ENCODE measurements at places on chromosomes 11 and 22.
A peak's percentile ranks its signal among the peaks of the same experiment; 100 is the strongest.

DNA sequence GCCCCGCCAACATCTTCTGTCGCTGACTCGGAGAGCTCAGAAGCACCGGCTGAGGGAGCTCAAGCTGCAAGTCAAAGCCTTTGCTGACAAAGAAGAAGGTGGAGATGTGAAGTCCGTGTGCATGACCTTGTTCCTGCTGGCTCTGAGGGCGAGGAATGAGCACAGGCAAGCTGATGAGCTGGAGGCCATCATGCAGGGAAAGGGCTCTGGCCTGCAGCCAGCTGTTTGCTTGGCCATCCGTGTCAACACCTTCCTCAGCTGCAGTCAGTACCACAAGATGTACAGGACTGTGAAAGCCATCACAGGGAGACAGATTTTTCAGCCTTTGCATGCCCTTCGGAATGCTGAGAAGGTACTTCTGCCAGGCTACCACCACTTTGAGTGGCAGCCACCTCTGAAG, 6.7 kb downstream of the RAG1 start:
- no peak for DNase-seq

DNA sequence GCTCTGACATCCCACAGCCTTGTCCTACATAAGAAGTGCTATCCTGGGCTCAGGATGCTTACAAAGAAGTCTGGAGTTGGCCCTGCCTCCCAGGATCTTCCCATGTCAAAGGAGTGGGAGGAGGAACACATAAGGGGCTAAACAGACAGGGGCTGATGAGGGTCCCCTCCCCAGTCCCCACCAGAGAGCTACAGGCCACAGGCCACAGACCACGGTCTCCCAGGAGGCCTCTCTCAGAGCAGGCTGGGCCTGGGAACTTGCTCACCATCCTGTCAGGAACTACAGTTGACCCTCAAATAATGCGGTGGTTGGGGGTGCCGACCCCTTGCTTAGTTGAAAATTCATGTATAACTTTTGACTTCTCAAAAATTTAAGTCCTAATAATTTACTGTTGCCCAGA, 315.5 kb downstream of the NTM start:
- no peak for DNase-seq

DNA sequence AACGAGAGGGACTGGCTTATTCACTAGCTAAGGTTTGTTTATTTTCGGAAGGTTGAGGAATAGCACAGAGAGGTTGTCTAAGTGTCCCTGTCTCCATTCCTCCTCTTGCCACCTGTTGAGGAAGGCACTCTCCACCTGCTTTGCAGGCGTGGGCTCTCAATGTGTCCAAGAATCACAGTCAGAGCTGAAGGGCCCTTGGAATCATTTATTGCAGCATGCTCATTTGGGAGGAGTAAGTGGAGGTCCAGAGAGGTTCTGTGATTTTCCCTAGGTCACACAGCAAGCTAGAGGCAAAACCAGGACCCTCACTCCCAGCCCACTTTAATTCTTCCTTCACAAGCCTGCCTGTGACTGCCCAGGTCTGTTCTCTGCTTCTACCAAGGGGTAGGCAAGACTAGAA, 21.3 kb downstream of the ZBTB16 start:
- DNase-seq, result no peak

- DNase-seq, result no peak
Measured at GRCh38 chr11:125449565-125449964, 46.5 kb downstream of the FEZ1 start.

GRCh38 chr22:47432683-47433082, 670.2 kb downstream of the TBC1D22A start:
- no peak for DNase-seq

DNA sequence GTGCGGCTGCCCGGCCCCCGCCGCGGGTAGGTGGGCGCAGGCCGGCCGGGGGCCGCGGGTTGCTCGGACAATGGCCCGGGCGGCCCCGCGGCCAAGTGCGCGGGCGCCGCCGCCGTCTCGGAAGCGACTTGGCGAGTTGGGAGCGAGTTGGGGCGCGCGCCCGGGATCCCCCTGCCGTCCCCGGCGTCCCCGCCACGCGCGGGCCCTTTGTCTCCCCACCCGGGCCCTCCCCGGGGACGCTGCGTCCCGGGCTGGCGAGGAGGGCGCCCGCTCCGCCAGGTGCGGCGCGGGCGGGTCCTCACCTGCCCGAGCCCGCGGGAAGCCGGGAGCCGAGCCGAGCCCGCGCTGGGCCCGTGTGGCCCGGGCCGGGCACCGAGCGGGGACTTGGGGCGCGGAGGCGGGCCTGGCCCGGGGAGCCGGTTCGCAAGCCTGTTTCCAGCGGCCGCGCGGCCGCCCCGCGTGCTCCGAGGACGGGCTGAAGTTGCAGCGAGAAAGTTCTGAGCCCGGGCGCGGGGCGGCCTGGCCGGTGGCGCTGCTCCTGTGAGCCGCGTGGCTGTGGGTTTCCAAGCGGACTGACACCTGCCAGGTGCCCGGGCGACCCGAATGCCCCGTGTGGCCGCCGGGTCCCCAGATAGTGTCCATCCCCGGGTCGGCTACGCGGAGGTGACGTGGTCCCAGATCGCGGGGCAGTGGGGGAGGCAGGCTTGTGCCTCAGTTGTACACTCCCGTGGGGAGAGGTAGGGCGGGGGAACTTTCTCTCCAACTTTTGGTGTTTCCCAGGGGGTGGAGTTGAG, 586 bp downstream of the LRP5 start:
- DNase-seq, result no peak

DNA sequence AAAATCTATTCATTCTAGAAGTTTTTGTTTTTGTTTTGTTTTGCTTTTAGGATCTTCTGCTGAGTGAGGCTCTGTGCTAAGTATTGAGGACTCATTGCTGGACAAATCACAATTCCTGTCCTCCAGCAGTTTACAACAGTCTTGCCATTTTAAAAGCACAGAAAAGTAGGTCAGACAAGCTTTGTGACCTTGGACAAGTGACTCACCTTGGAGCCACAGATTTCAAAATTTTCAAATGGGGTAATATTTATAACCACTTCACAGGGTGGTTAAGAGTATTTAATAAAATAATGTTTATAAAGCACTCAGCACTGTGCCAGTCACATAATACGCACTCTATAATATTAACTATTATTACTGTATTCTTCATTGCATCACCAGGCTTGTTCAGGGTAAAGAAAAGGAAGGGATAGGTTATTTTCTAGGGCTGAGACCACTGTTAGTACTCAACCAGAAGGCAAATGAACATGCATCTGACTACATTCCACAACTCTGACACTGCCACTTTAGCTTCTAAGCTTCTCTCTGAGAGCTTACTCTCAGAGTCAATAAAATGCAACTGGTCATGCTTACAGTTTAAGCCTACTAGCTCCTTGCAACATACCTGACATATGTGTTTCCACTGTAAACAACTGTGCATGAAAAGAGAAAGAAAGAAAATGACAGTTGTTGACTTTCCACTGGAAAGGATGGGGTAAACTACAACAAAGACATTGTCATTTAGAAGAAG, 63.2 kb upstream of the FIBIN start:
- DNase-seq, result no peak

- DNase-seq, result no peak
Measured at GRCh38 chr22:24185001-24185500, 3.8 kb downstream of the SUSD2 start.

GRCh38 chr11:5013012-5013411, 18.4 kb downstream of the OR51L1 start:
- no peak for DNase-seq

DNA sequence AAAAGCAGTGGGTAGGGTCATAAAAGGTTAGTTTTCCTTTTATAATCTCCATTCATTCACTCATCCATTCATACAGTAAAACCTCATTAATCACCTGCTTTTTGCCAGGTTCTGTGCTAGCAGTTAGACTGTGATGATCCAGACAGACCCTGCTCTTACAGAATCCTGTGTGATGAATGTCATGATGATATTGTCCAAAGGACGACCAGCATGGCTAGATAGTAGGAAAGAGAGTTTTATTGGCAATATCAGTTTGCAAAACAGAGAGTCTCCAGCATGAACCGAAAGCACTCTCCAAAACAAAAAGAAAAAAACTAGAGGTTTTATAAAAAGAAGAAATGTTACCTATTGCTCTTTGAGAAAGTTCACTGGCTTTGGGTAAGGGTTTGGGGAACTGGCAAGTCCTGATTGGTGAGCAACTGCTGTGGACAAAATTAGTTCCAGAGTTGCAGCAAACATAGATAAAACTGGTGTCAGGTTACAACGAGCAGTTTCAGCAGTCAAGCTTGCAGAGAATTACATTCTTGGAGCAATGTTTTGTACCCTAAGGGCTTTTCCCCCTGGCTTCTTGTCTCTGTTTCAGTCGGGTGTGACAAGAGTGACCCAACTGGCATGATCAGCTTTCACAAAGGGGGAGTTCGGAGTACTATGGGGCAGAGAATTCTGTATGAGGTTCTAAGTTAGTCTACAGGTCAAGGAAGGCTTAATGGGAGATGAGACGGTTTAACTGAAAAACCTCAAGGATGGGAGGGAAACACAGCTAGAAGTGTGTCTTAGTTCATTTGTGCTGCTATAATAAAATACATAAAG, 58.3 kb downstream of the HSD17B12 start:
- DNase-seq, result no peak

DNA sequence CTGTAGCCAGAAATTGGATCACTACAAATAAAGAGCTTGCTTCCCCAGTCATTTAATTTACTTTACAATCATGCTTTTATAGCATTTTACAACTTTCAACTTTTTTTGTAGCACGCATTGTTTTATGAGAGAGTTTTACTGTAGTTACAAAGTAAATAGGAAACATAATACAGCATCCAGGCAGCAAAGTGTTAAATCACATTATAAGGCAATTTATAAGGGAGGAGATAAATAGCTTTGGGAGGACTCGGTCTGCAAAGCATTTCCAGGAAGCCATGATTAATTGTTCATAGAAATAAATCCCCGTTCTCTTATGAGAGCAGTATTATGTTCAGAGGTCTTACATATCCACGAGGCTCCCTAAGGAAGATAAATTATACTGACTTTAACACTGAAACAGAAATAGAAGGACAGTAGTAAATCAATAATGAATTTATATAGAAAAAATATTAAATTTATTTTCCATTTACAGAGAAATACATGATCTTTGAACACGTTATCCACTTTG, 792.6 kb upstream of the RAG2 start:
- DNase-seq, result no peak

DNA sequence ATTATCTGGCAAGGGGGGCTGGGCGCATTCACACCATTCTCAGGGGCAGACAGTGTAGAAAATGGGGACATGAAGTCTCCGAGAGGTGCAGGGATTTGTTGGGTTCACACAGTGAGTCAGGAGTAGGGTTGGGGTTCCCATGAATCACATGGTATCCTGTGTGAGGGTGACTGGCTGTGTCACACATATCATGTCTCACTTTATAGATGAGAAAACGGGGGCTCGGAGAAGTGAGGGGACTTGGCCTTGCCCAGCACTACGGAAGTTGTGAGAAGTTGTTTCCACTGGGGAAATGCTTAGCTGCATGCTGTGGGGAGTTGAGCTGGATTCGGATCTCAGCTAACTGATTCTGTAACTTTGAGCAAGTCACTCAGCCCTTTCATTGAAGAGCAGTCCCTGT, 4.2 kb downstream of the GAL3ST3 start:
- DNase-seq, result peak; percentile 10

GRCh38 chr22:49077036-49077393, 750.7 kb downstream of the BRD1 start:
- no peak for DNase-seq

- no peak for DNase-seq
Measured at GRCh38 chr11:110356762-110357671, 60.6 kb upstream of the RDX start.

DNA sequence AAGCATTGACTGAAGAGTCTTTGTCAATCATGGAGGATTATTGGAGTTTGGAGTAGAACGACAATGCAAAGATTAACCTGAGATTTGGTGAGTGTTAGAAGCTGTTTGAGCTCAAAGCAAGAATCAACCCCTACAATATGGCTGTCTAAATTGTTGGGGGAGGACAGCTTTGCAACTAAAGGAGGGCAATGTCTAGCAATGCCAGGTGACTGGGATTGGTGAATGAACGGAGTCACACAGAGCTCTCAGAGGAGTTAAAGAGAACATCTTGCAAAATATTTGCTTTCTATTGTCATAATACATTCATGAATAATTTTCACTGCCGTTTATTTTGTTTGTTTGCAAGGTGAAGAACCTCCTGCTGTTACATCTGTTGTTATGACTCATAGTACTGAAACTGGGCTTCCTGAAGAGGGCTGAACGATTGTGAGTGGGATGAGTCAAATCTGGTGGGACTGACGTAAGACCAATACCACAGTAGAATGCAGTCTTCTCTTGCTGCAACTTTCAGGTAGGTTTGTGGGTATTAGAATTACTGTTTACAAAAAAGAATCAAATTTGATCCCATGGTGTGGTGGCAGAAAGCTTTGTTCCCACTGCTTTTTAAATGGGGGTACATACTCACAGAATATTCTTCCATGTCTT, 281.9 kb downstream of the CADM1 start:
- DNase-seq, result no peak

- DNase-seq, result no peak
Measured at GRCh38 chr11:126839496-126839895, 161.1 kb downstream of the KIRREL3 start.

- no peak for DNase-seq
Measured at GRCh38 chr11:635945-636510, 1.0 kb upstream of the DRD4 start.

DNA sequence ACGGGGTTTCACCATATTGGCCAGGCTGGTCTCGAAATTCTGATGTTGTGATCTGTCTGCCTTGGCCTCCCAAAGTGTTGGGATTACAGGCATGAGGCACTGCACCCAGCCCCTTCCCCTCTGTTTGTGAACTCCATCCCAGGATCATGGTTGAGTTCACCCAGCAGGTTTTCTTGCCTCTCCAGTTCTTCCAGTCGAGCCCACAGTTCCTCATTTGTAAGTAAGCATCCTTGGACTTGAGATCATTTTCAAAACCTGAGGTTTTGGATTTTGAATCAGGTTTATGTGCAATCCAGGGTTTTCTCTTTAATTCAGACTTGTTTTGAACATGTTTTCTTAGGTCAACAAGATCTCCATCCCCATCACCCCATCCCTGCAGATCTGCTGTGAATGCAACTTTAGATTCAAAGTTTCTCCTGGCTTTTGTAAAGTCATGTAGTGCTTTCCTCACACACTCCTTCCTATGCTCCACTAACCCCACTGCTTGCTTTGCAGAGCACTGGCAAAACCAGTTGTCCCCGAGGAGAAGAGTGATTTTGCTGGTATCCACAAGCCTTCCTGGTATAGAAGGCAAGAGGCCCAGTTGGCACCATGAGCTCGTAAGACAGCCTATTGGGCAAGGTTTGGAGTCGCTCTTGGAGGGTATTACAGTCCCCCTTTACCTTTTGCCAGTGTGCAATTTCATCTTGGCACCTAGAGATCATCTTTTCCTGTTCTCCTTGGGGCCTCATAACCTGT, 14.7 kb upstream of the VPREB1 start:
- DNase-seq, result no peak

- no peak for DNase-seq
Measured at GRCh38 chr22:37489983-37490382, 3.8 kb upstream of the MFNG start.
